Astrocyte of the spinal cord (primary cell): ENCODE measurements at places on chromosomes 16 and 17.
A peak's percentile ranks its signal among the peaks of the same experiment; 100 is the strongest.

GRCh38 chr17:16449121-16449570 is 33.8 kb downstream of the TRPV2 start:
- DNase-seq: peak; percentile 68

- DNase-seq: no peak
These were observed 18.5 kb upstream of the SP2 start for GRCh38 chr17:47877368-47878034.

DNA sequence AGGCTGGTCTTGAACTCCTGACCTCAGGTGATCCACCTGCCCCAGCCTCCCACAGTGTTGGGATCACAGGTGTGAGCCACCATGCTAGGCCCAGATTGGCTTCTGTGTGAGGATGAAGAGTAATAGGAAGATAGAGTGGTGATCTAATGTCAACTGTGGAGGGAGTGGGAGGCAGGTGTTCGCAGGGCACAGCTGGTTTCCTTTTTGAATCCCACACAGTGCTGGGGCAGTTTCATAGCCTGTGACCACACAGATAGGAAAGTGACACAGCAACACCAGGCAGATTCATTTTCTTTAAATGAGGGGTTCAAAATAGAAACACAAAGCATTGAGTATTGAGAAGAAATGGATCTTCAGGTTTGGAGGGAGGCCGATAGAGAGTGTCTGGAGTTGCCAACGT is 540.3 kb downstream of the WWOX start:
- DNase-seq: no peak

DNA sequence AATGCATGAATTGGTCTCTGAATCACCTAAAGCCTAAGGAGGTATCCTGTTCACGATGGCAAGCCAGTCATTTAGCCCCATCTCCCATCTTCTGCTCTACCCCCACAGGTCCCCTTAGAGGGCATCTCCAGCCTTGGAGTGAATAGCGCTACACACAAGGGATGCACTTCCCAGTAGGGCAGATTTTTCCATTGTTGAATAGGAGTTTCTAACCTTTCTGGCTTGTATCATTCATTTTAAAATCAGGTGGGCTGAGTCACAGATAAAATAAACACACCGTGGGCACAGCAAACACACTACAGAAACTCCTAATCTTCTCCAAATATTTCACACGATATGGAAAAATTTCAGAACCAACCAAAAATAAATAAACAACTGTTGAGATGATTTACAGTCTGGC is 201.2 kb upstream of the NOG start:
- no peak for DNase-seq

- DNase-seq: peak; percentile 39
These were observed 163.7 kb upstream of the CHMP6 start for GRCh38 chr17:80827646-80828643.
